ENCODE measurements at places on chromosomes 16 and 17.

DNA sequence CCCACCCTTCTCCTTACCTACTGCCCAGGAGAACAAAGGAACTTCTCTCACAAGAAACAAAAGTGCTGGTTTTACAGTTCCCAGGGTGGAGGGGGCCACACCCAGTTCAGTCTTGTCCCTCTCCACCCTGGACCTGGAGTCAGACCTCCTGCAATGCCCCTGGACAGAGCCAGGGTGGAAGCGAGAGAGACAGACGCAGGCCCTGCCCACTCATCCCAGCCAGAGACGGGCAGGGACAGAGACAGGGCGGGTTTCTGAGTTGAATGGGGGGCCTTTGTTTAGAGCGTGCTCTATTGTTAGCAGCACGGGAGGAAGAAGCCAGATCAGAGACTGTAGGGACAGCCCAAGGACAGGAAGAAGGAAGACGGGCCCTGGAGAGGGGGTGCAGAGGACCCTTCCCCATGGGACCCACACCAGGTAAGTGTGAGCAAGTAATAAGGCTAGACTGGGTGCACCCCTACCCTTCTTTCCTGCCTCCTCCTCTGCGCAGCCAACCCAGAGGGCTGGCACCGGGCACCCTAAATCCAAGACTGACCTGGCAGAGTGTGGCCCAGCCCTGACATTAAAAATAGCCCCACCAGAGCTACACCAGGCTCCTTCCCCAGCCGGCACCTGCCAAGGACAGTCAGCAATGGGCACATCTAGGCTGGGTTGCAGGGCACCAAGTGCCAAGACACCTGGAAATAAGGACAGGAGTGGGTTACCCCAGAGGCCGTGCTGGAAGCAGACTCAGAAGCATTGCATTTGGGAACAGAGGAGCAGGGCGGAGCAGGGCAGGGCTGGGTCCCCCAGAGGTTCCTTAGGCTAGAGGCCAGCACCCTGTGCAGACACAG lies 10.9 kb downstream of the JUP start:
- H3K4me3 ChIP-seq = no peak overlapping the region
- DNase-seq = no peak
- peak overlapping the region; percentile 79 for H3K27ac ChIP-seq
- H3K27me3 ChIP-seq = no peaks in the 10 kb centered on the region
- peaks cover 85% of the 10 kb centered on the region for H3K4me1 ChIP-seq

DNA sequence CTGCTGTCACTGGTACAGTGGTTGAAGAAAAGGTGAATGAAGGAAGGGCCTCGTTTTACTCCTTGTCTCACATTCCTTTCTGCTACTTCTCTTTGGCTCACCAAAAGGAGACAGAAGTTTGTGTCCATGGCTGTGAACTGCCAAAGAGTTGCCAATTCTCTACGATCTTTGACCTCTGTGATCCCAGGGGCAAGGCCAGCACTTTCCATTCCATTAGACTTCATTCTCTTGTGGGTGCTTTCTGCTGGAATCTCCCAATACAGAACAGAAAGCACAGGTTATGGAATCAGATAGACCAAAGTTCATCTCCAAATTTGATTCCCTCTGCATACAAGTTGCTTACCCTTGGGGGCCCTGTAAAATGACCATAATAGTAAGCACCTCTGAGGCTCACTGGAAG lies 407.6 kb downstream of the MAF start:
- no peaks in the 10 kb centered on the region for H3K27me3 ChIP-seq
- no peak overlapping the region for H3K4me3 ChIP-seq
- no peaks in the 10 kb centered on the region for H3K36me3 ChIP-seq
- DNase-seq = no peak
- H3K4me1 ChIP-seq = no peaks in the 10 kb centered on the region
- H3K27ac ChIP-seq = no peak overlapping the region

DNA sequence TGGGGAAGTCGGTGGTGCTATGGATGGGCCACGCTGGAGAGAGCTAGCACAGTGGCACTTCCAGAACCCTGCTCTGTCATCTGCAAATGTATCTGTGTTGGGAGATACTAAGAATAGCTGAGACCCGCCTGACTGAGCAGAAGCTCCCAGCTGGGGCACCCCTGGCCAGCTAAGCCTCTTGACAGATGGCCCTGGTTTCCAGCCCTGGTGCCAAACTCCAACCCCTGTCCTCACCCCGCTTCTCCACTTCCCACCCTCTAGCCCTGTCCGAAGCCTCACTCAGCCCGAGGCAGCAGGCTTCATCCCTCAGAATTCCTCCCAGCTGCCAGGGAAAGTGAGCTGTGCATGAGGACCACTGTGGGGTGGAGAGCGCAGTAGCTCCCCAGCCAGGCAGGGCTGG lies 124.4 kb downstream of the CCDC144A start:
- no peaks in the 10 kb centered on the region for H3K4me1 ChIP-seq
- no peak overlapping the region for H3K27ac ChIP-seq
- H3K36me3 ChIP-seq = no peaks in the 10 kb centered on the region
- no peak for DNase-seq

DNA sequence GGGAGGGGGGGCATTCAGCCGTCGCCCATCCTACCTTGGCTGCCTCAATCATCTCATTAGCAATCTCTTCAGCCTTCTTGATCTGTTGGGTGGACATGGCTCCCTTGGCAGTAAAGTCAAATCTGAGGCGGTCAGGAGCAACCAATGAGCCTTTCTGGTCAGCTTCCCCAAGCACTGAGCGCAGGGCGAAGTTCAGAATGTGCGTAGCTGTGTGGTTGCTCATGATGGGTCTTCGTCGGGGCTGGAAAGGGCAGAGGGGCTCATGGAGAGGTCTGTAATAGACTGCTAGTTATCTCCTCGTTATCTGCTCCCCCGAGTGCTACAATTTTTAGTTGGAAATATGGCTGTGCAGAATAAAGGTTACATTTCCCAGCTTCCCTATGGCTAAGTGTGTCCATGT lies 7.2 kb upstream of the EXOSC6 start:
- H3K4me3 ChIP-seq = no peak overlapping the region
- H3K27ac ChIP-seq = no peak overlapping the region
- H3K4me1 ChIP-seq = no peaks in the 10 kb centered on the region
- no peaks in the 10 kb centered on the region for H3K27me3 ChIP-seq

- DNase-seq = no peak
- no peak overlapping the region for H3K27ac ChIP-seq
- H3K27me3 ChIP-seq = no peaks in the 10 kb centered on the region
- H3K4me3 ChIP-seq = no peak overlapping the region
- peaks cover 39% of the 10 kb centered on the region for H3K4me1 ChIP-seq
- H3K36me3 ChIP-seq = no peaks in the 10 kb centered on the region
Measured at GRCh38 chr17:73099511-73099910, 7.0 kb upstream of the SLC39A11 start.

DNA sequence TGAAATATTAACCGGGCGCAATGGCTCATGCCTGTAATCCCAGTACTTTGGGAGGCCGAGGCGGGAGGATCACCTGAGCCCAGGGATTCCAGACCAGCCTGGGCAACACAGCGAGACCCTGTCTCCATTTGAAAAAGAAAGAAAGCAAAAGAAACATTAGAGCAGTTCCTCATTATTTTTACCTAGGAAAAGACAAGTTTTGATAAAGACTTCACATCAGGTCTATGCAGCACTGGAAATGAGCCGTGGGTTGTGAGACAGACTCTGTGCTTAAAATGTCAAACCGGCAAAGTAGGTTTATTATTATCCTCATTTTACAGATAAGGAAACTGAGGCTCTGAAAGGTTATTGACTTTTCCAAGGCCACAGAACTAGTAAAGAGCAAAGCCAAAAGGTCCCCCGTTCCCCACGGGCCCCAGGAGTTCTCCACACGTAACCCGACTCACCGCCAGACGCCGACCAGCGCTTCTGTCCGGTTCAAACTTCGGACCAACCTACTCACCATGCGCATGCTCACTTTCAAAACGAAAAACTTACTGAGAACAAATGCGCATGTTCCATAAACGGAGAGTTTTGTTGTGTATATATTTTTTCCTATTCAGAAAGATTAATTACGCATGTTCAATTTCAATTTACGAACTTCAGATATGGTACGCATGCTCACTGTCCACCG lies 356 bp downstream of the TUBD1 start:
- no peaks in the 10 kb centered on the region for H3K27me3 ChIP-seq
- peak overlapping the region; percentile 48 for H3K4me3 ChIP-seq
- H3K36me3 ChIP-seq = no peaks in the 10 kb centered on the region
- peaks cover 49% of the 10 kb centered on the region for H3K4me1 ChIP-seq
- peak overlapping the region; percentile 72 for H3K27ac ChIP-seq

DNA sequence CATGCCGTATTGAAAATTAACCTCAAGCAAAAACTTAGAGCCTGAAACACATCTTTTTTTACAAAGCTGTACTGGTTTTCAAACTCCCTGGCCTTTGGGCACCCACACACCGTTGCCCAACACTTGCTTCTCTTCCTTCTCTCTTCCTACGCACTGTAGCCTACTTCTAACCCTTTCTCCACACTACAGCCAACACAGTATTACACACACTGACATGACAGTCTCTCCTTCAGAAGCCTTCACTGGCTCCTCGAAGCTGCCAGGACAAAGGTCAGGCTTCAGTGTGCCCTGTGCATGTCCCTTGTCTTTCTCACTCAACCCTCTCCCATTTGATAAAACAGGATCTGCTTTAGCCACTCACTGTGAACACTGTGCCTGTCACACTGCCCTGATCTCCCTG lies 8.0 kb downstream of the FANCA start:
- H3K4me1 ChIP-seq = peaks cover 8% of the 10 kb centered on the region
- DNase-seq = no peak
- peaks cover 18% of the 10 kb centered on the region for H3K36me3 ChIP-seq
- no peak overlapping the region for H3K4me3 ChIP-seq
- H3K27ac ChIP-seq = no peak overlapping the region
